ENCODE measurements at places on chromosomes 3 and 15.

GRCh38 chr3:69649120-69650065 is 89.9 kb upstream of the MITF start:
- no peak for DNase-seq

DNA sequence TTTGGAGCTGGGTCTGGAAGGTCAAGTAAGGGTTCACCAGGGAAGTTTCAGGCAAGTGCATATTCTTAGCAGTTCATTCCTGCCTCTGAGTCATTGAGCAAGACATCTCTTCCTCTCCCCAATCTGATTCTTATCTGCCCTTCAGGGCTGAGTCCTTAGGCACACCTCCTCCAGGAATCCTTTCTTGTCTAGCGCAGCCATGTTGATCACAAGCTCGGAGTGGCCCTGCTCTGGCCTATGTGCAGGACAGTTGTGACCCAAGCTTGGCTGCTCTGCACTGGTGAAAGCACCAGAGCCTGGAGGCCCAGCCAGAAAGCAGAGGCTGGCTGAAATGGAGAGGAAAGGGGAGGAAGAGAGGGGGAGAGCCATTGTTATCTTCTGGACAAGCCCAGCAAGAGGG is 30.9 kb upstream of the MRPS22 start:
- no peak for DNase-seq

DNA sequence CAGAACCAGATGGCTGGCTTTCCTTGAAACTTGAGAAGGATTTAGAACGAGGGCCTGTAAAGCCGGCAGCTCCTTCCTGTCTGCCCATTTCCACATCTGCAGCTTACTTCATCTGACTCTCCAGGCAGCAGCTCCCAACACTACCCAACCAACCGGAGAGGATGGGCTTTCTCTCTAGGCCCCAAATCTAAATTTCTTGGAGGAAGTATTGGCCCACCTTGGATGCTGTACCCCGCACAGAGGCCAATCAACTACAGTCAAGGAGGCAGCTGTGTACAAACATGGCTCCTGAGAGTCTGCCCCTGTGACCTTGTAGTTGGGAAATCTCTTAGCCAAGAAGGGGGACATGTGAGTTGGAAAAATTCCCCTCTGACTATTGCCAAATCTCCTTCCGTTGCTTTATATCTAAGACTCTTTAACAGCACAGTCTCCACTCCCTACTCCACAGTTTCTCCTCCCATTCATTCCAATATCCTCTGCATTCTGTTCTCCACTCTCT is 8.0 kb upstream of the ACAP2 start:
- DNase-seq = no peak

DNA sequence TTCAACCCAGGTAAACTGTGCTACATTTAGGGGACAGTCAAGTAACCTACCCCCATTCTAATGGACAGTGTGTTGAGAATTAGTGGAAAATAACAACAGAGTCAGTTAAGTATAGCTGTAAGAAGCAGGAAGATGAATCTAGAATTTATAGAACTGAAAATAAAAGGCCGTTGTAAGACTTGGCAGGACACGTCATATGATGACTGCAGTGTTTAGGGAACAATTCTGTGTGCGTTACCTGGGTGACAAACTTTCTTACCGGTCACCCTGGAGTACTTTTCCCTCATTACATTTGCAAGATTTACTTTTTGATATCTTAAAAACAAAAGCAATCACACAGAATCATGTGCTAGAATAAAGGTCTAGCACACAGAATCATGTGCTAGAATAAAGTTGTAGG is 536.3 kb upstream of the ZNF717 start:
- DNase-seq = no peak

- DNase-seq = no peak
Observed at GRCh38 chr3:38139652-38140051, 1.2 kb downstream of the MYD88 start.

DNA sequence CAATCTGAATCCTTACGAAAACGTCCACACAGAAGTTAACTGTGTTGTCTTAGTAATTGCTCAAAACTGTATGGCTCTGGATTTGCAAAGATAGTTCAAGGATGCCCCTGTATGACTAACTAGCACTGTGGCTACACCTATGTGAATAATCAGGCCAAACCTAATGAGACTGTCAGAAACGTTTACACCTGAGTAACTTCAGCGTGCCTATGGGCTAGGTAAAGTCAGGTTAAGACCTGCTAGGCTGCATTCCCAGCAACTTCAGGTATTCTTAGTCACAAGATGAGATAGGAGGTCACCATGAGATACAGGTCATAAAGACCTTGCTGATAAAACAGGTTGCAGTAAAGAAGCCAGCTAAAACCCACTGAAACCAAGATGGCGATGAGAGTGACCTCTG is 87.8 kb upstream of the PLXND1 start:
- DNase-seq = no peak

DNA sequence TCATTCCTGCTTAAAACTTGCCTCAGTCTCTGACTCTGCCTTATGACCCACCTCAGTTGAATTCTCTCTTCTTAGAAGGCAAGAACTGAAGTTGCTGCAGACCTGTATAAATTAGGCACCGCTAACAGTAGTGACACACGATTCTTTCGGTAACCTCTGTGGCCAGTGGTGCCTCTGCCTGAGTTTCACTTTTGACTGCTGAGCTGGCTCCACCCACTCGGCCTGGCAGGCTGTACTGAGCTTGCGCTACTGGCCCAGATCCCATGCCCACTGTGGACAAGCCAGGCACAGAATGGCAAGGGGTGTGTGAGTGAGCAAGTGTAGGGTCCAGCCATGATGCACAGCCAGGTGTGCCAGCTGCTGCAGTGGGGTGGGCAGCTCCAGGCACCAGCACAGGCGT is 19.1 kb upstream of the EIF1B start:
- DNase-seq = no peak

GRCh38 chr3:170738766-170739165 is 131.2 kb downstream of the RPL22L1 start:
- no peak for DNase-seq

DNA sequence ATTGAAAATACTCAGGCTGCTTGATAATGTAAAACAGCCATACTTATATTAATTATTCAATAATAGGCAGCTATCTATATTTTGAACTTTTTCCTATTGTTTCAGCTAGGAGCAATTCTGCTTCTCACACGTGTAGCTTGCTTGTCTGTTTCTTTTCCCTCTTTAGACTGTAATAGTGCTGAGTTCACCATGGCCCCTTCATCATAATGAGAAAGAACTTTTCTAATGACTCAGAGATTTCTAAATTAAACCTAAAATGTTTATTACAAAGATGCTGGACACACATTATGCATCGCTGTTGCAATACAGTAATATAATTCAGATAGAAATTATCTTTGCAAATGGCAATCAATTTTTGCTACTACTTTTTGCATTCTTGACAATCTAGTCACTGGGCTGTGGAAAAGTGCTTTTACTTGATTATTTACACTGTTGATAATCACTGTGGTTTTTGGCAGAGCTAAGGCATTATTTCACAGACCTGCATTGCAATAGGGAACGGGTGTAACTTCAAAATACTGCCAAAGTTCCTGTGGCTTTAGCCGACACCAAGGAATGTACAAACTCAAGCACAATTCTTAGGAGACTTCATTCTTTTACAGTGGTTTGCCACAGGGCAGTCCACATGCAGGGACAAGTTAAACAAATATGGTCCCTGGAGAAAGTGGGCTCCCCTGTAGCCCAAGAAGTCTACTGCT is 281.0 kb upstream of the TBL1XR1 start:
- DNase-seq = no peak

- DNase-seq = no peak
Observed at GRCh38 chr3:185387646-185388045, 24.7 kb downstream of the MAP3K13 start.

DNA sequence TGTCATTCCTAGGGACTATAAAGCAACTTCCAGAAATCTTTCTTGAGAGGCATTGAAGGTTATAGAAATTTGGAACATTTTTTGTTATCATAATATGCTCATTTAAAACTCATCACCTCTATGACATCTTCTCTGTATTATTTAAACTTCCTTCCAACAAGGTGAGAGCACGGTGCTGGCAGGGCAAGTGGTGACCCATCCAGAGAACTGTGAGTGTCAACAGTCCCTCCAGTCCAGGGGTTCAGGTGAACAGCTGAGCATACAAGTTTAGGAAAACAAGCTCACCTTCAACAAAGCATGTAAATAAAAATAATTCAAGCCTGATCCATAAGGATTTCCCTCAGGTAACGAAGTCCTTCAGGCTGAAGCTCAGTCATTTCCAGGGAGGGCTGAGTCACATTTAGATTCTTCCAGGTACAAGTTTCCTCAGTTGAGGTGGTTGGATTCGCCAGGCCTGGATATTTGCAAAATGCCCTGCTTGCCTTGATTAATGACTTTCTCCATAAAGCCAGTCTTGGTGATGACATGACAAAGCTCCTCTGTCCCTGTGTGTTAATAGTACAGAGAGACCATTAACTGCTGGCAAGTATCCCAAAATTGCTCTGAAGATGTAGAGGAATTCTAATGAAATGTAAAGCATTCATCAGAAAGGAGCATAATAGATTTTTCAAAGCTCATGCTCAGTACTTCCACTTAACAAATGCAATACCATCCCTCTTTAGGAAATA is 263.6 kb upstream of the GADL1 start:
- no peak for DNase-seq

DNA sequence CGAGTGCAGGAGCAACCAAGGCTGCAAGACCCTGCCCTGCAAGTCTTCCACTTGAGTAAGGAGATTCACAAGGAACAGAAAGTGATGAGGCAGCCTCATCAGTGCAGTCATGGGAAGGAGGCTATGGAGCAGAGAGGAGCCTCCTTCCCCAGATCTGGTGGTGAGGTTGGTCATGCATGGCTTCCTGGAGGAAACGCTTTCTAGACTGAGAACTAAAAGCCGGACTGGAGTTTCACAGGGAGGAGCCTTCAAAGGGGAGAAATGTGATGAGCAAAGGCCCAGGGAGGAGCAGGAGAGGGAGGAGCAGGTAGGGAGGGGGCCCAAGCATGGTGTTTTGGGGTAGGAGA is 139.9 kb downstream of the SRGAP3 start:
- DNase-seq = no peak

DNA sequence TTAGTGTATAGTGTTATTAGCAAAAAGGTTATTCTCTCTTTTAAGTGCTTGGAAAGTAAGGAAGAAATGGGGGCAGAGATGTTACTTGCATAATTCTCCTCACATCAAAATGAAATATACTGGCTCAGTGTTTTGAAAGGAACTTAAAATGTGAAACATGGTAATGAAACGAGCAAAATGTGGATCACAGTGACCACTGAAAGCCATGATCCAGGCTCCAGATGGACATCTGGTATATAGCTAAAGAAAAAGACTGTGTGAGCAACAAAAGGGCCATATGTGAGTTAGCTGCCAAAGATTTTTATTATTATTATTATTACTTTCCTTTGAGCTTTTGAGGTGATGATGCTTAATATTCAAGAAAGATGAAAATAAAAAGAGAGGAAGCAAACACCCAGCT is 89.6 kb downstream of the GAP43 start:
- DNase-seq = no peak

DNA sequence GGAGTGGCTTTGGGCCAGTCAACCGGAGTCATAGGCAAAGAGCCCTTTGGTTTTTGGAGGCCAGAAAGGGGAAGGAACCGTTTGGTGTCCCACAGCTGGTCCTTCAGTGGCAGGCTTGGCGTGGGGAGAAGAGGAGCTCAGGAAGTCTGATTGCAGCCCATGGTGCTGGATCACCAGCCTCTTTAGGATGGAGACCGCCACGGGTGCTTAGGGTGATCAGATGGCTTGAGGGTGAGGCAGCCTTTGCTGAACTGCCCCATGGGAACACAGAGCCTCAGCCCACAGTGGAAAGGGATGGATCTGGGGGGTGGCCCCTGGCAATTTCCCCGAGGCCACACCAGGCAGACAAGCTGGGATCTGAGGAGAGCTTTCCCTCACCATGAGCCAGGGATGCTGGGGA is 38.6 kb upstream of the TOPBP1 start:
- DNase-seq = no peak

DNA sequence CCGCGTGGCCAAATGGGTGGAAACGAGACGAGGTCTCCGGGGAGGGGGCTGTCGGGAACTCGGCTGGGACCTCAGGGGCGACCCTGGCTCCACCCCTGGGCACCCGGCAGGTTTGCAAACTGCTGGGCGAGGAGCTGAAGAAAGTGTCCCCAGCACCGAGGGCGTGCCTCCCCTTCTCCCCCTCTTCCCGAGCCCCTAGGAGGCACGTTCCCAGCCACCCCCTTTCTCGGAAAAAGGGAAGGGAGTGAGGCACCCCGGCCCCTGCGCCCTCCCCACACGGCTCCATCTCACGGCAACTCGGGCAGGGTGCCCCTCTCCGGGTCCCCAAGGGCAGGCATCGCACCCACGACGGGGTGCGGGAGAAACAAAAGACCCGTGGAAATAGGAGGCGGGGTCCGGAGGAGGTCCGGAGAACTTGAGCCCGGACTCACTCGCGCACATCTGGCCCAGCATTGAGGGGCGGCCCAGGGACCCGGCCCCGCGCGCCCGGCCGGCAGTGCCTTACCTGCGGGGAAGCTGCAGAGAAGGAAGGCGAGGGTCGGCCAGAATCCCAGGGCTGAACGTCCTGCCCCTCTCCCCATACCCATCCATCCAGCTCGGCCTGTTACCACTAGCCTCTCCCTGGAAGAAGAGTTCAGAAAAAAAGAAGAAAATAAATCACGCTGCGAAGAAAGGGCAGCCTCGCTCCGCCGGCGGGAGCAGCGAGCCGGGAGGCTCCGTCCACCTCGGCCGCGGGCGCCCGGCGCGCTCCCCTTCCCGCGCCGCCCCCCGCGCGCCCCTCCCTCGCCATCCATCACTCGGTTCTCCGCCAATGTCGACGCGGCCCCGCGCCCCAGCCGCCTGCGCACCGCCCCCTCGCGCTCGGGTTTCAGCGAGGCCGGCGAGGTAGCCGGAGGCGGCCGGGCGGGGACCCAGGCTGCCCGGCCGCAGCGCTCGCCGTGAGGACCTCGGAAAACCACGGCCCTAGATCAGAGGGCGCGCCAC is 16.3 kb downstream of the RGMA start:
- DNase-seq = peak; percentile 65

- DNase-seq = no peak
Observed at GRCh38 chr3:184466413-184466960, 86.6 kb downstream of the CHRD start.

- peak; percentile 14 for DNase-seq
Observed at GRCh38 chr3:188037195-188037718, 116.7 kb upstream of the LPP start.

GRCh38 chr3:59374091-59374817 is 324.4 kb upstream of the CFAP20DC start:
- no peak for DNase-seq

GRCh38 chr15:61736790-61737189 is 323.5 kb downstream of the VPS13C start:
- DNase-seq = no peak

DNA sequence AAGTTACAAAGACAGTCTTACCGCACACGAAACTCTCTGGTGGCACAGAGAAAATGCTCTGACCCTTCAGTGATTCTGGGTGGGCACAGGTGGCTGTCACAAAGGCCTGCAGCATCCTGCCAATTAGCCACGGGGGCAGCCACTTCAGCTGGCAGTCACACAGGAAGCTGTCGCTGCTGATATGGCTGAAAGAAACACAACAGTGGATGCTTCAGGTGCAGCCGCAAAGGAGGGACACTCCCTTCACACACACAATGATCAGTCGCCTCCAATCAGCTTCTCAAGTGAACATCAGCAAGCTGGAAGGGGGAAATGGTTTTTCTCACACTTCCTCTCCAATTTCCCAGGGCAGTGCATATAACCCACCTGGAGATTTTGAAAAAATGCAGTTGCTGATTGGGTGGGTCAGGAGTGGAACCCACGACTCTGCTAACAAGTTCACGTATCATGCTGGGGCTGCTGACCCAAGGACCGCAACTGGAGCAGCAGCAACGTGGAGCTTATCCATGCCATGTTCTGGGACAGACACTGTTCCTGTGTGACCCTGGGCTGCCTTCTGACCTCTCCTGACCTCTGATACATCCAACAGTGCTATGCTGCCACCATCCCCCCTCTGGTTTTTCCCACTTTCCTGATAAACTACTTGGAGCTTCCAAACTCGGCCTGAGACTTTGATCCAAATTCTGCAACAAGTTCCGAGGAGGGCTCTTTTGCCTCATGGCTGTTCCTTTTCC is 106.6 kb downstream of the LRIG1 start:
- DNase-seq = no peak

All from NCI-H1092 treated with DMSO at 0.1 percent for 48 hours (cell line).